ENCODE measurements at places on chromosomes 6 and 20.

DNA sequence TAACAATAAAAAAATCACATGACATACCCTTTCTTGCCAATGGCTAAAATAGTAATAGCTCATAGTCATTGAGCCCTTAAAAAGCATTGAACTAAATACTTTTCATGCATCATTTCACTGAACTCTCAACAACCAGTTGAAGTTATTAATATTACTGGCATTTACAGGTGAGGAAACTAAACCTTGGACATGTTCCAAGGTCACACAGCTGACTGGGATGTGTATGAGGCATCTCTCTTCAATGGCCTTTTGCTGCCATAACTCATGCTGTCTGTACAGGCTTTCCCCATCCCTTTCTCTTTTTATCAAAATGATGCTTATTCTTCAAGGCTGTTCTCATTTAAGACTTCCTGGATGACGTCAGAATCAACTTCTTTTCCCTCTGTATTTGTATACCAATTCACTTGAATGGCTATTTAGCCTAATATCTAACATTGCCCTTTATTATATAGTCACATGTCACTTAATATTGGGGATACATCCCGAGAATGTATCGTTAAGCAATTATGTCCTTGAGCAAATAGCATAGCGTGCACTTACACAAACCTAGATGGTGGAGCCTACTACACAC, 476.4 kb downstream of the KIF16B start:
- DNase-seq = no peak

DNA sequence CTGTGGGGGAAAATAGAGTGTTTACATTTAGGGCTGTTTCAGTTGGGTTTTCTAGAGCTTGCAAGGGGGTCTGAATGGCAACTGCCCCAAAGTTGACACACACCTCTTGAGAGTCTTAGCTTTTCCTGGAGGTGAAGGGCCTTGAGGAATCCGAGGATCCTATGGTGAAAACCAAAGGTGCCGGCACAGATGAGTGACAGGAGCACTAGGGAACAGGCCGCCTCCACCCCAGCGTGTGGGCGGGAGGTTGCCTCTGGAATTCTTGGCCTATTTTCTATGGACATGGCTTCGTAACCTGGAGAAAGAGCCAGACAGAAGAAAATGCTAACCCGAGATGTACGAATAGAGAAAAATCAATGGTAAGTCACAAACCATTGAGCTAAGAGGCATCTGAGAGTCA, 283.2 kb upstream of the FOXQ1 start:
- no peak for DNase-seq

GRCh38 chr6:130259557-130259956, 36.8 kb upstream of the SAMD3 start:
- DNase-seq = no peak

DNA sequence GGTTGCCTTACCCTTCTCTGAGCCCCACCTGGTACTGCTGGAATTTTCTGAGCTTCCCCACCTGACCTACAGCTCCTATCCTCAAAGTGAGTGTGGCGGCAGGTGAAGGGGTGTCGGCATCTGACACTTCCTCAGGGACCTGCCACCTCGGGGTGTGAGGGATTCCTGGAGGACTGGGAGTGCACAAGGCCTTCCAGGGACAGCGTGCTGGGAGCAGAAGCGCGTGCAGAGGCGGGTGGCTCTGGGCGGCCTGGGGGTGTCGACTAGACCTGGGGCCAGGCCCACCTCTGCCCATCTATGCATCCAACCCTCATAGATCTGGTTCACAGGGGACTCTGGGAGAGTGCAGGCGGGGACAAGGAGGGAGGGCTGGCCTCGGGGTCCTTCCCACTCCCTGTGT, 7.8 kb downstream of the DLGAP4 start:
- no peak for DNase-seq

GRCh38 chr20:25339608-25340007, 51.0 kb downstream of the ABHD12 start:
- DNase-seq = no peak

- no peak for DNase-seq
These were observed 370.8 kb downstream of the LAMA2 start for GRCh38 chr6:129253727-129254126.

GRCh38 chr6:293193-294174, 1.2 kb downstream of the DUSP22 start:
- DNase-seq = peak; percentile 38

DNA sequence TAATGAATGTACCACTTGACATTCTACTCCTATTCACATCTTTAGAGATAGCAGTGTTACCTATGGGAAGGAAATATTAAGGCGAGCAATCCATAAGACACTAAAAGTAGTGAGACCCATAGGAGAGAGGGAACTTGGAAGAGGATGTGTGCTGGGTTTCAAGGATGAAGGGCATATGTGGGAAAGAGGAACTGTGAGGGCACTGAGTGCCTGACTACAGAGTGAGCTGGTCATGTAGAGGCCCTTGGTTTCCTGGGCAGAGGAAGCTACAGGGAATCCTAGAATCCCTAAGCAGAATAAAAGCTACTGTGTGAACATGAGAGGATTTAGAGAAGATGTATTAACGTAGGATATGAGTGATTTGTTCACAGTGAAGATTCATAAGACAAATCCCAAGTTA, 262.8 kb downstream of the FARS2 start:
- no peak for DNase-seq

DNA sequence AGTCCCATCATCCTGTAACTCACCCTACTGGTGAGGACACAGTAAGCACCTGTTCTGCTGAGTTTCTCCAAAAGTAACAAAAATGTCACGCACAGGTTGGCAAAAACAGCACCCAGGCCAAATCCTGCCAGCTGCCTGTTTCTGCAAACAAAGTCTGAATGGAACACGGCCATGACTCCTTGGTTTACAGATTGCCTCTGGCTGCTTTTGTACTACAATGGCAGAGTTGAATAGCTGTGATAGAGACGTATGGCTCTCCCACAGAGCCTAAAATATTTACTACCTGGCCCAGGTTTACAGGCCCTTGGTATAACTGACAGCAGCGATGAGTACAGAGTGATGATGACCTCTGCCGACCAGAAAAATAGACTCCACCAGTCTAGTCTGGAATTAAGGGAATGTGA, 52.6 kb downstream of the CNKSR3 start:
- DNase-seq = no peak

- no peak for DNase-seq
These were observed 39.2 kb upstream of the NHSL1 start for GRCh38 chr6:138538390-138539031.

GRCh38 chr6:130610303-130610702, 216.9 kb upstream of the SMLR1 start:
- DNase-seq = no peak

DNA sequence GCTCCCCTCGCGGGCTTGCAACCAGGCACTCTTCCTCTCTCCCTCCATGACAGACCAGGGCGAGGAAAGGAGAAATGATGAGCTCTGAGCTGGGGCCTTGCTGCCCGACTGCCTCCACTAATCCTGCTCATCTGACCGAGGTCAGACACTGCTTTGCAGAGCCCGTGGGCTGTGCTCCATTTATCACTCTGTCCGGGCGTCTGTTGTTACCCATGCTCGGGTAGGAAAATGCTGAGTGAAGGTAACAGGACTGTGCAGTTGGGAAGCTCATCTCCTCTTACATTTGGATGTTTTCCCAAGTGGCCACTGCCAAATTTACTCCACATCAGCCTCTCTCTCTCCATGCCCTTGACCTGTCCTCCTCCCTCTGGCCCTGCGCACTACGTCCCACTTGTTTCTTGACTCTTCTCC, 14.6 kb downstream of the RPS6KA2 start:
- DNase-seq = no peak

DNA sequence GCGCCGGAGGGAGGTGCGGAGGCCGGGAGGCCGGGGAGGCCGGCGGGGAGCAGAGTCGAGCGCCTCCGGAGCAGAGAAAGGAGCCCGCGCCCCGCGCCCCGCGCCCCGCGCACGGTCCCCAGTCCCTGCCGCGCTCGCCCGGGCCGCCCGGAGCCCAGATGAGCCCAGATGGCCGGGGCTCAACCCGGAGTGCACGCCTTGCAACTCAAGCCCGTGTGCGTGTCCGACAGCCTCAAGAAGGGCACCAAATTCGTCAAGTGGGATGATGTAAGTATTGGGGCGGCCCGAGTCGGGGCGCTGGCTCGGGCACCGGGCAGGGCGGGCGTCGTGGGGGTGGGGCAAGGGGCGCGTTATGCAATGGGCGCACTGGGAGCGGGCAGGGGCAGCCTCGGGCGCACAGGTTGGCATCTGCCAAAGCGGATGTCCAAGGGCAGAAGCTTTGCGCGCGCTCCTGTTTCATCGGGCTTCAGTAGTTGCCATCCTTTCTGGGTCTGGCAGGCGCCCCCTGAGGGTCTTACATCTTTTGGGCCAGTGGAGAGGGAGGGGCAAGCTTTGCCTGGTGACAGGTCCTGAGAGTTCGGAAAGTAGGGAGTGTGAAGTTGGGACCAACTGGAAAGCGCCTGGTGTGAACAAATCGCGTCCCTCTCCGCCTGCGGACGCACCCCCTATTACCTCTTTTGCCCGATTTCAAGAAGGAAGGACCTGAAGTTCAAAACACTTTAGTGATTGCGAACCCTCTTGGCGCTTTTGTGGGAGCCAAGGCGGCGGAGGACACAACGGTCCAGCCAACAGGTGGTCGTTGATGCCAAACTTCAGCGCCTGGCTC, 631 bp downstream of the PLCB1 start:
- peak; percentile 5 for DNase-seq

DNA sequence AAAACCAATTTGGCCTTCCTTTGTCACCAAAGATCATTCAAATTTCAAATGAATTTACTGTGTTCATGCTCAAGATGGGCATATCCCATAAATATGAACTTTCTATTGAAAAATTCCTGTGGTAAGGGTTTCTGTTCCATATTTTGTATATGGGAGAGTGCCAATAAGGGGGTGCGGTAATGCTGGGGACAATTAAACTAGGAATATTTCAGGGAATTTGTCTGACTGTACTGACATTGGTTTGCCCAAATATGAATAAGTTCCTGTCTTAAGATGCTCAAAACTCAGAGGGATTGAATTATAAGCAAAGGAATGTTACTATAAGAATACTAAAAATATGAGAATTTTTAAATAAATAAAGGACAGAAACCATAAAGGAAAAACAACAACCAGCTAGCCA, 553.0 kb upstream of the MARCKS start:
- DNase-seq = no peak

GRCh38 chr6:28724395-28724794, 198.7 kb downstream of the GPX5 start:
- DNase-seq = no peak

GRCh38 chr6:19059102-19059501, 672.0 kb downstream of the RNF144B start:
- no peak for DNase-seq

DNA sequence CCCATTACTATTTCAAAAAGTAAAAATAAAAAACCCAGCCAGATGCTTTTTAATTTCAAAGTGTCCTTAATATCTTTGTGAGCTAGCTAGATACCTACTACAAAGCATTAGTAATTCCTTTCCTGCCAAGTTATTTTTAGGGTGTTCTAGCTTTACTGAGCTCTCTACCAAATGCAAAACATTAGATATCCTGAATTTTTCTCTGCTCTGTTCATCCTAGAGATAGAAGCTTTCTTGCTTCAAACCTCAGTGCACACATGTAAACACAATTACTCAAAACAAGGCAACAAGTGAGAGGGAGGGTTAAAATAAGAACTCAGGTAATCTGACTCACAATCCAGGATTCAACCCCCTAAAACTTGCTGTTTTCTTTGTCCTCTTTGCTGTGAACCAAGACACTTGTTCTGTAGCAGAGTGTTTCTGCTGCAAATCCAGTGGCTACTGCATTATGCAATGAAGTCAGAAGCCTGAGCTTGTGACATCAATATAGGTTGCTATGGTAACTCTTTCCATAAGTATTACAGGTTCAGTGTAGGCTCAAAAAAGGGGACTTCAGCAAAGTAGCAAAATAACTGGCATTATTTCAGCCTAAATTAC, 72.6 kb upstream of the STXBP5 start:
- DNase-seq = no peak

DNA sequence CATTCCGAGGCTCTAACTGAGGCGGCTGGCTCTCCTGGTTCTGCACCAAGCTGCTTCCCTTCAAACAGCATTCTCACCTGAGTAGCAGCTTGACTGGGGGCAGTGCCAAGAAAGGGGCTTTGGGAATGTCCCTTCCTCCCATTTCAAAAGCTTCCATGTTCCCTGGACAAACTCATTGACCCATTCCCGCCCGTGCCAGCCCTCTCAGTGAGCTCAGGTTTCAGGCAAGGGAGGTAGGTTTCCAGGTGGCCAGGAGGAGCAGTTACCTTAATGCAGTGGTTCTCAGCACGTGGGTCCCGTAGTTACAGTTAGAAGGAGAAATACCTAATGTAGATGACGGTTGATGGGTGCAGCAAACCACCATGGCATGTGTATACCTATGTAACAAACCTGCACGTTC, 135.2 kb downstream of the ELOVL4 start:
- no peak for DNase-seq

- no peak for DNase-seq
These were observed 17.7 kb downstream of the MYLIP start for GRCh38 chr6:16146527-16146955.

DNA sequence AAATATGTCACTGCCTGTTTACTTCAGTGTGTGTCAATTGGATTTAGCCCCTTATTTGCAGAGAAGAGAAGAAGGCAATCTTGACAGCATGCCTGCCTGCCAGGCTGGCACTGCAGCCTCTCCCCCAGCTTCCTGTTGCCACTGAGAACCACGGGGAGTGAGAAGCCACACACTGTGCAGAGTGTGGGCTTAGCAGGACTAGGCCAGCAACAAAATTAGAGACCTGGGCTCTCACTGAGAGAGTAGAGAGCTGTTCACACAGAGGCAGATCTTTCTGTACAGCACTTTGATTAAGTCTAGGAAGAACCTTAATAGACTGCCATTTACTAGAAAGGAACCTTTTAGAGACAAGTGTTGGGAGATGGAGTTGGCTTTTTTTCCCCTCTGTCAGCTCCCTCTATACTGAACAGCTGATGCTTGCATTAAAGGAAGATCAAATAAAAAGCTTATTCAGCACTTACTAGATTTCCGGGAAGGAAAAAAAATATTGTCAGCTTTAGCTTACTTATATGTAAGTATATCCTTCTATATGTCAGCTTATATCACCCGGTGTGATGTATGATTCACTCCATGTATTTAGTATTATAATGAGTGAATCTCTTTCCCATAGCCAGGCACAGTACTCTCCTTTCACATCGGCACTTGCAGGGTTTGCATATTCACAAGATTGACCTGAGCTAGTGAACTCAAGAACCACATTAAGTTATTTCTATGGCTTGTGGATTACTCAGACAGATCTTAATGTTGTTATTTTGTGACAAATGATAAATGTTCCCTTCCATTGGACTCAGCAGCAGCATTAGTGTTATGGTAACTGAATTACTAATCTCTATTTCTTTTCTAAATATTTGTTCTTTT, 851.0 kb upstream of the EPHA7 start:
- DNase-seq = no peak

- DNase-seq = no peak
These were observed 50.5 kb downstream of the CPNE5 start for GRCh38 chr6:36788768-36789167.

DNA sequence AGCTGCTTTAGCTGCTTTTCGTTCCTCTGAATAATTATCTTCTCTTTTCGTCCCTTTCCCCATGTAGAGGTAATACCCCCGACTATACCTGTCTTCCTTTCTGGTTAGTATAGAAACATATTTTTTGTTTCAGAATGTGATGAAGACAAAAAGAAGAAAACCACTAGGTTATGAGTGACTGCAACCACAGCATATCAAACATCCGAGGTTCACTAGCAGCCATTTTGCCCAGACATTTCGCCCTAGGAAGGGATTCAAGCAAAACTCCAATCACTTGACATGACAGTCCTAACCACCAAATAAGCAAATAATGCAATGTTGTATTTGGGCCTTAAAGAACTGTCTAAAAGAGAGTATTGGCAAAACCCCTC, 9.4 kb downstream of the SNX5 start:
- no peak for DNase-seq

Measured in activated gamma-delta T cell treated with anti-CD3 and anti-CD28 coated beads, Interleukin-2, amount 50 U/mL, for 16 hours (primary cell).